ENCODE measurements at places on chromosomes 4 and X.

GRCh38 chrX:12153741-12154140 is 15.5 kb downstream of the FRMPD4 start:
- no peak for DNase-seq

DNA sequence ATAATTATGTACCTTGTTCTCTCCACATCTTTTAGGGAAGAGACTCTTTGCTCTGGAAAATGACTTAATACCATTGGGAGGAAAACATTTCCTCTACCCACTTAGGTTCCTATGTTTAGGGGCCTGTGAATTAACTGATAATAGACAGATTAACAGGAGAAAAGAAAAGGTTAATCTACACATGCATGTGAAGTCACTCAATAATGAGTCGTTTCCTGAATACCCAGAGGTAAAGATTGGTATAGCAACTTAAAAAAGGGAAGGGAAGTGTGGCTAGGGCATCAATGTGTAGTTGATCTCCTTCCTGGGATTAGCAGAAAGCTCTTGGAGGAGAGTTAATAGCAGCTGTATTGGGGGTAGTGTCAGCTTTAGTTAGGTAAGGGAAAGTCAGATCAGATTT is 419.5 kb upstream of the ATOH1 start:
- no peak for DNase-seq

DNA sequence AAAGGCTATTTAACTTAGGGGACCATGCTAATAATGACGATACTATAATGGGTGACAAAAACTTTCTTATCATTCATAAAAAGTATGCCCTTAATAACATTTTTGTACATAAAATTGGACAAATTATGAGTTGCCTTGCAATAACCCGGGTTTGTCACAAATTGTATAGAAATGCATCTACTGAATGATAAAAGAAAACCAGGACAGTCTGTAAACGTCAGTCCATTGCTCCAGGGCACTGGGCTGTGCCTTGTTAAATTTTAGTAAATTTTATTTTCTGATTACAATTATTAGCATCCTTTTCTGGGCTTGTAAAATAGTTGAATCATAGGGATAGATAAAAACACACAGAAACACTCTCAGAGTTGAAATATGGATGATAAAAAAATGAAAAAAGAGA is 778.3 kb downstream of the RAPGEF2 start:
- DNase-seq = no peak

- DNase-seq = no peak
Measured at GRCh38 chr4:59936566-59936965, 1263.6 kb upstream of the ADGRL3 start.

DNA sequence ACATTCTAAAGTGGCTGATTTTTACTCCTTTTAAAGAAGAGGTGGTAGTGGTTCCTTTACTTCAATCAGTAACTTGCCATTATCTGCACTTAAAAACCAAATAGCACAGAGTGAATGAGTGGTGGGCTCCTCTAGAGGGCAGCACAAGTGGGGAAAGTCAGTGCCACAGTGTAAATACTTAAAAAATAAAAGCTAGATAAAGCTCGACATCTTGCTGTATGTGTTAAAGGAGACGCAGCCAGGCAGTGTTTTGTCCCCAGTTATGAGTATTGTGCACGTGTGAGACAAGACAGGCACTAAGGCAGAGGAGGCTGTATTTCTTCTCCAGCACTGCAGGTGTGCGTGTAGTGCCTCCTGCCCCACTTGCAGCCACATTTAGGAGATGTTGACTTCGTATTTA is 24.6 kb downstream of the NAP1L5 start:
- DNase-seq = no peak

DNA sequence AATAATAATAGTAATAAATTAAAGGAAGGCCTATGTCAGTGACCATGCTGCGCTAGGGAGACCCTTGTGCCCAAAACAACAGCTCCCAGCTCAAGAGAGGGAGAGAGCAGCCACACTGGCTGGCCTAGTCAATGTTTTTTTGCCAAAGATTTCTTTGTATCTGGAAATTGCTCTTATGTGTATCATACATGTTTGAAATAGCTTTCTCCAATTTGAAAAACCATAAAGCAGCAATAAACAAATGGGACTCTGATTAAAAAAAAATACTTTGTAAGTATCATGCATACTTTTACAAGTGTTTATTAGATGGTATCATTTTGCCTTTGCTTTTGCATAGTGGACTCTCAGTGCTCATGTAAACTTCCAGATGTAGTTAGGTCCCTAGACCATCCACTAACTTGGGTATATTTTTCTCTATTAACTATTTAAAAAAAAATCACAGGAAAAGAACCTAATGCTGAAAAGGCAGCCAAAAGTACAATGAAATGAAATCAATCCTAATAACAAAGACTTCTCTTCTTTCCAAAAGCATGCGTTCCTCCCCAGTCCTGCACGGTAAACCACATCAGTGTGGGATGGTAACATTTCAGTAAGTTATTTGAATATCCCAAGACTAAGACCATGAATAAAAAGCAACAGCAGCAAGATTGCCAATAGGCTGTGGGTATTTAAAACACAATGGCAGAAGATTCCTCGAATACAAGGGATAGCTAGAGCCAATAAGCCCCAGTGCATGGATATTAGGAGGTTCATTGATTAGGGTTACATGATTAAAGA is 117.6 kb downstream of the PALLD start:
- DNase-seq = no peak

- no peak for DNase-seq
Measured at GRCh38 chr4:97525236-97525635, 618.0 kb downstream of the STPG2 start.

DNA sequence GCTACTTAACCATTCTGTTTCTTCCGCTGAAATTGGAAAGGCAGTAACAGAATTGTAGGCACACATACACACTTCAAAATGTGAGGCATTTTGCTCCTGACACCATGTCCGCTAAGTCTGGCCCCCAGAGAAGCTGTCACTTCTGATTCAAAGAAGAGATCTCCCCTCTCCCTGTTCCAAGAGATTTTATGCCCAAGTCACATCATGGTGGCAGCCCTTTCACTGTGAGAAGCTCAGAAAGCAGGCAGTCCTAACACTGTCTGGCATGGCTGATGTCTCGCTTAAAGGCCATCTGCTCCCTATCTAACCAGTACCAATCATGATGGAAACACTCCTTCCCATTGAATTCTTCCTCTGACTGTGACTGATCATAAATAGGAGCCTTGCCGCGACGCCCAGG is 83.9 kb downstream of the BEND2 start:
- no peak for DNase-seq

DNA sequence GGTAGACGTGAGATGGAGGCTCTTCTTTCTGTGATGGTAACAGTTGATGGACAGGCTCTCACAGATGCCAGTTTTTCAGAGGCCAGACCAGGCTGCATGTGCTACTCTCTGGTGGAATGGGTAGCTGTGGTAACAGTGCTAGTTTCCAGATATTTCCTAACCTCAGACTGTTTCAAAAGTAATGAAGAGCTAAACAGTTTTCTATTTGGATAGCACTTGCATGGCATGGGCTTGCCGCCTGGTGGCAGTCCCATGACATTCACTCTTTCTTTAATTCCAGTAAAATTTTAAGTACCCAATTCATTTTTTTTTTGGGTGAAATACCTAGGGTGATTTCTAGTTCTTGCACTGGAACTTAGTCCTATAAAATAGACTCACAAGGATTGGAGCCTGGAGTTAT is 220.2 kb upstream of the MAD2L1 start:
- DNase-seq = no peak

DNA sequence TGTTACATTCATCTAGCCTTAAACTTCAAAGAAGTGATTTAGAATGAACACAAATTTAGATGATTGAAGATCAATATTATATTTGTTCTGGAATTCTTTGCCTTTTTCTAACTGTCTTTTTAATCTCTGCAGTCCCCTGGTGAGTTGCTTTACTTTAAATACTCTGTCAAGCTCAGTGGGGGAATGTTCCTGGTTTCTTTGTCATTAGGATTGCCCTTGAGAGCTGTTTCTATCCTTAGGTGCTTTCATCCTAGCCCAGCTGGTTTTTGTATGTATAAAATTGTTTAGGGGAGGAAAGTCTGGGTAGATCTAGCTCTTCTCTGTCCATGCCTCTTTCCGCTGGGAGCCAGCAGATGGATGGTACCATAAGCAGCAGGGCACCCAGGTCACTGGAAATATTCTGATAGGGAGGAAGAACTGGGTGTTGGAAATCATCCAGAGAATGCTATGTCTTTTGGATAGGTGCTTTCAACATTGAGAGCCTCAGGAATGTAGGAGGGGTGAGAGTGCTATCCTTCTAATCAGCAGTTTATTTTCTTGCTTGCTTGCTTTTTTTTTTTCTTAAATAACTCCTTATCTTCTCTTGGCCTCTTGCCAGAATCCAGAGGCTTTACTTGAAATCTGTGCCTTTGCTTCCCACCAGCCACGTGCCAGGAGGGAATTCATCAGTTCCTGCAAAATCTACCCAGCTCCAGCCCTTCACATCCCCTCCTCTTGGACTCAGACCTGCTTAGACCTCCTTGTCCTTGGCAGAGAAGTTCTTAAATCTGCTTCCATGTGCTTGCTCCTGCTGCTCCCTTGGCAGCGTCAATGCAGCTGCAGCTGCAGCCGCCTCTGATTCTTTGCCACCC is 215.3 kb upstream of the ANXA3 start:
- DNase-seq = no peak

- DNase-seq = no peak
Measured at GRCh38 chr4:7427831-7428260, 6.9 kb downstream of the PSAPL1 start.

- DNase-seq = no peak
Measured at GRCh38 chrX:51954592-51954991, 61.2 kb downstream of the MAGED1 start.

- no peak for DNase-seq
Measured at GRCh38 chr4:154231806-154232478, 259.7 kb downstream of the DCHS2 start.

DNA sequence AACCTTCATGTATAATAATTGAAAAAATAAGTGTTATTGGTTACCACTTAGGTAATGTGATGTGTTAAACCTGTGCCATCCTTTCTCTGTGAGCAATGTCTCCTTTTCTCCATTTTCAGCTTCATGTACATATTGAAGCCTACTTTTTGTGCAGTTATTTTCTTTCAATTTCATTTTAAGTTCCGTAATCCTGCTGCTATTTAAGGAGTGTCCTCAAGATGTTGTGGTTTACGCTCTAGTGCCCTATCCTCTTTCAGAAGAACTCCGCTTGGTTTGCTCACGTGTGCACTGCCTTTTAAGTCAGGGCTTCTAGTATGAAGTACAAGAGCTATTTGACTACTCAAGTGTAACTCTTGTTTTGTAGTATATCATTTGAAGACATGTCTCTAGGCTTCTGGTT is 2253.2 kb upstream of the TENM3 start:
- DNase-seq = no peak

GRCh38 chr4:75881476-75881875 is 20.8 kb downstream of the PPEF2 start:
- no peak for DNase-seq

DNA sequence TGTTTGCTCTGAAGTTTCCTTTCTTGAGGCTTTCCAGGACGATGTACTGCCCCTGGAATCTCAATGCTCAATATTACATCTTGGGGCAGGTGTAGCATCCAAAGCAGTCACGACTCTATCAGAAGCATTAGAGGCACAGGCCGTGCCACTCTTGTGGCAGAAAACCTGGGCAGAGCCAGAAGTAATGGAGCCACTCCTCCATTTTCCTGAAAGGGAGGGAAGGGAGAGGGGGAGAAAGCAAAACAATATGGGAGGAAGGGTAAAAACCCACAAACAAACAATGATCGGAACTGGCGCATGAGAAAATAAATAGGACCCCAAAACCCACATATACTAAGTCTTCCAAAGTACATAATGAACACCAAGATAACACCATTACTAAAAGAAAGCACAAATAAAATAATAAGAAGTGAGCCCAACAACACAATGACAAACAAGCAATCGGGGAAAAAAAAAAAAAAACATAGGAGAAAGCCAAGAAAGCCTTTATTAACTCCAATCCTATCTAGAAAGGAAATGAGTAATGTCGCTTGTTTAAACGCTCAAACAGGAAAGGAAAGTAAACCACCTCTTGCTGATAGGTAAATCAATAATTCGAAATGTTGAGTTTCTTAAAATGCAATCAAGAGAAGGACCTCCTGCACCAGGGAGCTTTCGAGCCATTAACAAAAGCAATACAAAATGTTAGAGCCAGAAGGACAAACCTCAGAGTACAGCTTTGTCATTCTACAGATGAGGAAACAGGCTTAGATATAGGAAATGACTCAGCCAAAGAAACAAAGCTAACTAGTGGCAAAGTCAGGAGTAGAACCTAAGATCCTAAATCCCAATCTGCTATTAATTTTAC is 117.4 kb downstream of the ATRX start:
- peak; percentile 3 for DNase-seq

GRCh38 chrX:39907964-39908661 is 189.6 kb downstream of the BCOR start:
- DNase-seq = peak; percentile 85

DNA sequence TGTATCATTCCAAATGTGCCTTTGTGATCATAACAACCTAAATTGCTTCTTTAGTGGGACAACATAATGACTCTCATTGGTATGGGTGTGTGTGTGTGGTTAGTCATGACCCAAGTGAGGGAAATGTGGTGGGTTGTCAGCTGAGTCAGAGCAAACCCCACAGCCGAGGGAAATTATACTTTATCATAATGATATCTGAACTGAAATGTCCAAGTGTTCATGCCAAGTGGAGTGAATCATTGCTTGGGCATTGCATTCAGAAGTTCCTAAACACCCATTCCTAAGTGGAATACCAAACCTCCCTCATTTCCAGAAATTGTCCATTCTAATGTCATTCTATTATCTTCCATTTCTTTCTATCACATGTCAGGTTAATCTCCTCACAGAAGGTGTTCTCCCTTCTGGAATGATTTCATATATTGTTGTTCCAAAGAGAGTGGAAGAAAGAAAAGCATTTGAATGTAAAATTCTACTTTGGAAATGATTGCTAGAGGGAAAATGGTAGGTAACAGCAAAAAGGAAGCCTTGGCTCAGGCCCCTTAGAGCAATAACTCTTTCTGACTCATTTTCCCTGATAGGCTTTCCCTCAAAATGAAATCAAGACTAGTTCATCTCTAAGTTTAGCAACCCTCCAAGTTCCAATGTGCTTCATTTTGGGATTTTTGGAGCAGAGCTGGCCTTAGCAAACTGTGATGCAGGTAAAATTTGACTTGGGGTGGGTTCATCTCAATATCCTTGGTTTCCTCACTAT is 230.7 kb upstream of the KCNIP4 start:
- peak; percentile 57 for DNase-seq
